ENCODE measurements at places on chromosomes 7 and 10.

DNA sequence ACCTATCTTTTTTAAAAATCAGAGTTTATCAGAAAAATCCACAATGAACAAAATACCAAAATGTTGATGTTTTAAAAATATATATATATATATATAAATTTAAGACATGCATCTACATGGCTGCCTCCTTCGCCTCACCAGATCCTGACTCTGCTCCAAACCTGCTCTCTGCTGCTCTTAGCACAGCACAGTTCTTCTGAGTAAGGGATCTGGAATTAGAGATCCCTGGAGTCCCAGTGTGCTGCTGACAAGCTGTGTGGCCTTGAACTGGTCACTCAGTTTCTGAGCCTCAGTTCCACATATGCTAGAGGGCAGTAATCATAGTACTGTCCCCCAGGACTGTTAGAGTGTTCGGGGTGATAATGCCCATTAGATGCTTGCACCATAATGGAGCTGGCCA is 53.1 kb upstream of the AQP1 start:
- no peak for DNase-seq

GRCh38 chr10:76282061-76283025 is 850.9 kb downstream of the LRMDA start:
- DNase-seq: no peak

DNA sequence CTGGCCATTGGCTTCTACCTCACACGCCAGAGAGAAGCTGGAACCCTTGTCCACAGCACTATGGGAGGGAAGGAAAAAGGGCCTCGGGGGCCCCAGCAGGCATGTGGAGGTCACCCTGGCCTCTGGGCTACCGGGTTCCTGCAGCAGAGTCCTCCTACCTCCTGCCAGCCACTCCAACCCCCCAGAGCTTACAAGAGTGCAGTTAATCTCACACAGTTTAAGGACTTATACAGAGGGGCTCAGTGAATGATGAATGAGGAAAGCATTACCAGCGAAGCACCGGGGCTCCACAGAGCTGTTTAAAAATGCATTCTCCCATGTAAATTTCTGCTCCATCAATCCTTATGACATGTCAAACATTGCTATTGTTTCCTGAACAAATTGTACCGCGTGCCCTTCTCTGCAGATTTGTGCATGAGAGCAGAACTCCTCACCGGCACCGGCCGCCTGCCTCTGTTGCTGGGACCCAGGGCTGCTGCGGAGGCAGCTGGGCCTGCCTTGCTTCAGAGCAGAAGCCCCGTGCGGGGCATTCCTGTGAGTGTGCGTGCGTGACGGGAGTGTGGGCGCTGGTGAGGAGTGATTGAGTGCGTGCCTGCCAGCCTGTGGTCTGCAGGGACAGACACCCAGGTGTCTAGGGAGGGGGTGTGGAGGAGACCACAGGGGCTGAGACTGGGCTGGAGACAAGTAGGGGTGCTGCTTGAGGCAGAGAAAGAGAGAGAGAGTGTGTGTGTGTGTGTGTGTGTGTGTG is 52.8 kb downstream of the C10orf105 start:
- no peak for DNase-seq

- no peak for DNase-seq
Observed at GRCh38 chr10:69744971-69745370, 56.7 kb upstream of the COL13A1 start.

GRCh38 chr7:69934144-69934903 is 336.0 kb downstream of the AUTS2 start:
- no peak for DNase-seq

DNA sequence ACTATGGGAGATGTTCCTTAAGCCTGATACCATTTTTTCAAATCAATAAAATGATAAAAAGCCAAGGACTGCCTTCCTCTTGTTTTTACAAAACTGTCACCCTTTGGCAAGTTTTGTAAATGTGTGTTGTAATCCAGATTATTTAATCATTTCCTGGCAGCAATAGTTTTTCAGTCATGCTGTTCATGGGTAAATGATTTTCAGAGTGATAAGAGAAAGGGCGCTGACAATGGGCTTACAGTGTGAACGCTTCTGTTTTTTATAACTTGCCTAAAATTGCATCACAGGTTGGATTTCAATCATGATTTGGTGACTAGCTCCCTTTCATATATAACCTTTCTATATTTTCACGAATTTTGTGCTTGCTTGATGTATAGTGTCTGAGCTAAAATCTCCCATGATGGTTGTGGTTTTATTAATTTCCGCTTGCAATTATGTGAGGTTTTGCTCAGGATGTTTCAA is 19.0 kb upstream of the DMBT1 start:
- peak; percentile 9 for DNase-seq

- DNase-seq: no peak
Observed at GRCh38 chr7:44287488-44288380, 37.7 kb downstream of the CAMK2B start.

GRCh38 chr7:138867744-138868143 is 69.7 kb upstream of the ATP6V0A4 start:
- DNase-seq: no peak

DNA sequence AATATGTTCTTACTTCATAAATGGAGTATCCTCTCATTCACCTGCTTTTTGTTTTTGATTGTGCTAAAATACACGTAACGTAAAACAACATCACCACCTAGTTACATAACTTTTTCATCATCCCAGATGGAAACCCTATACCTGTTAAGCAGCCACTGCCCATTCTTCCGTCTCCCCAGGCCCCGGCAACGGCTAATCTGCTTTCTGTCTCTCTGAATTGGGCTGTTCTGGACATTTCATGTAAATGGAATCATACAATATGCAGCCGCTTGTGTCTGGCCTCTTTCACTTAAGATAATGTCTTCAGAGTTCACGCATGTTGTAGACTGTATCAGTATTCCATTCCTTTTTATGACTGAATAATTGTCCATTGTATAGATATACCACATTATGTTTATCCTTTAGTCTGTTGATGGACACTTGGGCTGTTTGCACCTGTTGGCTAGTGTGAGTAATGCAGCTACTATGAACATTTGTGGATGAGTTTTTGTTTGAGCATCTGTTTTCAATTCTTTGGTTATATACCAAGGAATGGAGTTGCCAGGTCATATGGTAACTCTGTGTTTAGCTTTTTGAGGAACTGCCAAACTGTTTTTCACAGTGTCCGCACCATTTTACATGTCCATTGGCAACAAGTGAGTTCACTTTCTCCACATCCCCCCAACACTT is 14.1 kb upstream of the SUN1 start:
- no peak for DNase-seq

DNA sequence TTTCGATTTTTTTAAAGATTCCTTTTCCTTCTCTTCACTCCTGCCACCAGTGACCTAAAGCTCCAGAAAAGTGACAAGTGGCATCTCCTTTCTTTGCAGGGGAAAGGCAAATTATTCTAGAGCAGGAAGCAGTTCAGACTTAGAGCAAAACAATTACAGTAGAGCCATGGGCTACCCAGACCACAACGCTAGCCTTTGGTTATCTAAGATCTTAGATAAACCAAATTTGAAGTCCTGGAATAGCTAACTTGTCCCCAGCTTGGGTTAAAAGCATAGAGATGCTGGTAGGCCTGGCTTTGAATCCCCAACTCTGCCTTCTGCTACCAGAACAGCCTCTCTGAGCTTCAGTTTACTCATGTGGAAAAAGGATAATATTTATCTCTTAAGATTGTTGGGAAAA is 38.4 kb downstream of the LGI1 start:
- DNase-seq: no peak

- DNase-seq: no peak
Observed at GRCh38 chr10:68900427-68901104, 549 bp upstream of the DDX50 start.

GRCh38 chr7:71548746-71549145 is 416.8 kb downstream of the GALNT17 start:
- DNase-seq: no peak

DNA sequence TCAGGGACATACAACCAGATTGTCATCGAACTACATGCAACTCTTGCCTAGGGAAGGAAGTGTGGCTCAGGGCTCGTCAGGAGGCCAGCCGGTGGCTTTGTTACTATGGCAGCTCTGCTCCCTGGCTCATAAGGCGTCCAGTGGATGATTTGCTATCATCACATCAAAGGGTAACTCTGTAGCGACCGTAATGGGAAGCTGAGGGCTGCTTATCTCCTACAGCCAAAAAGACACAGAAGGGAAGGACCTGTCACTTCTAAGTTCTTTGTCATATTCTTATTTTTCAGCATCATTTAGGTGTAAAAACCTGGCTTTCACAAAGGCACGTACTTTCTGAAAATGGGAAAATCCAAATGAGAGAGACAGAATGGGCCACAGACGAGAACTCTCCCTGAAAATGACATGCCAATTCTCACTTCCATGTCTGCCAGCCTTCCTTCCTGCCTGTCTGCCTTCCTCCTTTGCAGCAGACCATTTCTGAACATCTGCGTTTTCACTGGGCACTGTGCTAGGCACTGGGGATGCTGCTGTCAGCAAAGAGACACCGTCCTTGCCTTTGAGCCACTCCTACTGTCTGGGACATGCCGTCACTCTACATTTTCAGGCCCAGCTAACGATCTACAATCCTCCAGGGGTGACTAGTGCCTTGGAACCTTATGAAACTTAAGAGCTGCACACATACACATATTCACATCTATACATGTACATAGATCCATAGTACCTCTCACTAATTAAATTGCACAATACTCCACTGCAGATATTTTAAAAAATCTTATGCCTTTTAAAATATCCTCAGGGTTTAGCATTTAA is 26.9 kb downstream of the ENKUR start:
- DNase-seq: no peak

DNA sequence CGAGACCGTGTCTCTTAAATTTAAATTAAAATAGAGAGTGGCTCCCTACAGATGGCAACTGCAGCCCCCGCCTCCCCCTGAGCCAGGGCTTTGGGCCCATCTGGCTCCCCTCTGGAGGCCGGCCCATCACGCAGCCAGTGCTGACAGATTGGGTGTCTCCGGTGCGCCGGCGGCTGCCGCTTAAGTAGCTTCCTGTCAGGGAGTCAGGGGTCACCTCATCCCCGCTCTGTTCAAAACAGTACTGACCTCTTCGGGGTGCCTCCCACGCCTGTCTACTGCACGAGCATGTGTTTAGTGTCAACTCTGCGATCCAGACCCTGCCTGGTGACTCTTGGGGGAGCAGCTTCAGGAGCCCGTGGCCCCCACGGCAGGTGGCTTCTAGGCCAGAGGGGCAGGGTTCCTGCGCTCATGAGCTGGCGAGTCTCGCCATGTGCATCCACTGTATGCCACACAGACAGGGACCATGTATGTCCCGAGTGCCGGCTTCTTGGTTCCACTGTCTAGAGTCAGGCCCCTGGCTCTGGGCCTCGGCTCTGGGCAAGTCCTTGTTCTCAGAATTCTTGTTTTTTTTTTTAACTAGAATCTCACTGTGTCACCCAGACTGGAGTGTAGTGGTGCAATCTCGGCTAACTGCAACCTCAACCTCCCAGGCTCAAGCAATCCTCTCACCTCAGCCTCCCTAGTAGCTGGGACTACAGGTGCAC is 36.1 kb downstream of the KCTD7 start:
- DNase-seq: no peak

- DNase-seq: no peak
Observed at GRCh38 chr7:72286519-72286918, 125.6 kb downstream of the CALN1 start.

DNA sequence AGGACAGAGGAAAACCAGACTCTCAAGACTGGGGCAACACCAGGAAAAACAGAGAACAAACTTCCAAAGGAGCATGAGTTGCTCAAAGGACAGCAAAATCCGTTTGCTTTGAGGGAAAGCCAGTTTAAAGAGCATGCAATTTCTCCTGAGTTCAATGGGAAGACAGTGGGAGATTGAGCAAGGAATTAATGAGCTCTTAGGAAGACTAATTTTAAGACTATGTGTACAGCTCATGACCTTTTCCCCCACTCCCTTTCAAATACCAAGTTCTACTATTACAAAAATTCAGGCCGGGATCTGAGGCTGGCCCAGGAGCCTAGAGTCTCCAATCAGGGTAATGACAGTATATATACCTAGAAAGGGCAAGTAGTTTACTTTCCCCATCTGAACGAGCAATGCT is 79.2 kb downstream of the EPDR1 start:
- no peak for DNase-seq

DNA sequence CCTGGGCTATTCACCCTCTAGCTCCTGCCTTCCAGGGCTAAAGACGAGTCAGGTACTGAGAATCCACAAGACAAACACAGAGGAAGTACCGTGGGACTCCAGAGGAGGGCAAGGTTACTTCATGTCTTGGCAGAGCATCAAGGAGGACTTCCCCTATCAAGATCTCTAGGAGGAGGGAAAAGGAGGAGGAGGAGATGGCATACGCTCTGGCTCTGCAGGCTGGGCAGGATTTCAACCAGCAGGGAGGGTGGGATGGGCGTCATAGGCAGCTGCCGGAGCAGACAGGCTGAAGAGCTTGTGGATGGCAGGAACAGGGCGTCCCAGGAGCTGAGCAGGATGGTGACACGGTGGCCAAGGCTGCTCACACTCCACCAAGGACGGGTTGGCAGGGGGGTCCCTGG is 21.3 kb downstream of the MDH2 start:
- DNase-seq: peak; percentile 74

DNA sequence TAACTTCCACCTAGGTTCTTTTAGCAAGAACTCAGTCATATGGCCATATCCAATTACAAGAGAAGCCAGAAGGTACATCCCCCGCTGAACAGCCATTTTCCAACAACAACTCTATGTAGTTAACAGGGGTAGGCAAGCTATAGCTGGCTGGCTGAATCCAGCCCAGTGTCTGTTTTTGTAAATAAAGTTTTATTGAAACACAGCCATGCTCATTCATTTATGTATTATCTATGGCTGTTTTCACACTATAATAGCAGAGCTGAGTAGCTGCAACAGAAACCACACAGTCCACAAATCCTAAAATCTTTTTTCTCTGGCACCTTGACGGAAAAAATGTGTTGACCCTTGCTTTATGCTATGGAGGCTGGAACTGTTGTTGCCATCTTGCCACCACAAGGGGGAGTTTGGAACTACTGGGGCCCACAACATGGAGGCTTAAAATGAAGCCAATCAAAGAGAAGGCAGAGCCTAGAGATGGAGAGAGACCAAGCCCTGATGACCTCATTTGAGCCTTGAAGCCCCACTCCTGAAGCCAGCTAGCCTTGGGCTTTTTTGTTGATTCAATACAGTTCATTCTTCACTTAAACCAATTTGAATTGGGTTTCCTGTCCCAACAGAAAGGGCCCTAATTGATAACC is 33.3 kb upstream of the XPNPEP1 start:
- peak; percentile 14 for DNase-seq

GRCh38 chr10:127354255-127354654 is 157.9 kb upstream of the INSYN2A start:
- peak; percentile 5 for DNase-seq

- DNase-seq: no peak
Observed at GRCh38 chr10:119461380-119461779, 81.1 kb downstream of the RGS10 start.

- DNase-seq: peak; percentile 92
Observed at GRCh38 chr7:116610210-116610609, 61.8 kb upstream of the MET start.
